ENCODE measurements at places on chromosomes 16 and 17.
A peak's percentile ranks its signal among the peaks of the same experiment; 100 is the strongest.

- DNase-seq, result no peak
Measured at GRCh38 chr16:12252616-12253015, 276.1 kb downstream of the SNX29 start.

GRCh38 chr16:3012828-3013420 lies at the start of gene CLDN9:
Gene CLDN9 (plus strand): TSS chr16:3012923. CDS start chr16:3013363, 440 bp downstream.
- DNase-seq, result no peak

DNA sequence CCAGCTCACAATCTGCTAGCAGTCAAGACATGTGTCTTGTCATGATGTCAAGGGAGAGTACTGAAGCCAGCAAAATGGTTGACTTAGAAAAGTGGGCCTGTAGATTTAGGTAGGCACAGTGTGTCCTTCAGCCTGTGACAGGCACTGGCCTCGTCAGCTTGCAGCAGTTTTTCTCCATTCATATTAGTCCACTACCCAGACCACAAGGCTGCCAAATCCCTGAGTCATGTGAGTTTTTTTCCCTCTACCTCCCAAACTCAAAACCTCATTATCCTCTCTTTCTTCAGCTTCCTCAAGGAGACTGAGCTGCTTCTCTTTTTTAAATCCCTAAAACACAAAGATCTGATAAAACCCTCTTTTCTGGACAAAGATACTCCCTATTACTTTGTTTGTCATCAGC lies 102.6 kb upstream of the HS3ST3A1 start:
- DNase-seq, result no peak

DNA sequence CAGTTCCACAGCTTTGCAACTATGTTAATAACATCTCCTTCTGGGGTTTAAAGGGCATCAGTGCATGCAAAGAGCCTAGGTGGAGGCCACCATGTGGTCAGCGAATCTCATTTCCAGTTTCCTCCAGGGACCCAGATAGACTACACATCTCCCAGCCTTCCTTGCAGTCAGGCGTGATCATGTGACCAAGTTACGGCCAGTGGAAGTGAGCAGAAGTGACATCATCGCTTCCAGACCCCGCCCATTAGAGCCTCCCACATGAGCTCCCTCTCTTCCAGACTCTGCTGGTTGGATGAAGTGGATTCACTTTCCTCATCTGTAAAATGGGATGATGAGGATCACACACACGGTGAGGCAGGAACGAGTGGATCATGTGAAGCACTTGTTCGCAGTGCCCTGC lies 27.4 kb upstream of the KDM8 start:
- DNase-seq, result no peak

DNA sequence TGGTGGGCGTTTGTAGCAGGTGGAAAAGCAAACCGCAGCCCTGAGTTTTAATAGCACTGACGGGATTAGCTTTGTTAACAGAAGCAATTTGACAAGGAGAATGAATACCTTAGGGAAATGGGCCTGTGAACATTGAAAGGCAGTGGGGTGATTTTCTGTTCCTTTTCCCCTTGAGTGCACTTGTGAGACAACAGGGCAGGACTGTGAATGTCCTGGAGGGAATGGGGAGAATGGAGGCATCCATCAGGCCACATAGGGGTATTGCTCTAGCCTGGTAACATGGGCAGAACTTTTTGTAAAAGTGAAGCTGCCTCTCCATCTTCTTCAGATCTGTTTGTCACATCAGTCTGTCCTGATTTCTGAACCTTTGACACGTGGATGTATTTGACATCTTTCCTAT lies 26.2 kb downstream of the USP43 start:
- no peak for DNase-seq

- DNase-seq, result no peak
Measured at GRCh38 chr16:10881479-10882030, 4.6 kb downstream of the CIITA start.

GRCh38 chr16:6803176-6803575 lies 529.5 kb upstream of the RBFOX1 start:
- peak; percentile 17 for DNase-seq

DNA sequence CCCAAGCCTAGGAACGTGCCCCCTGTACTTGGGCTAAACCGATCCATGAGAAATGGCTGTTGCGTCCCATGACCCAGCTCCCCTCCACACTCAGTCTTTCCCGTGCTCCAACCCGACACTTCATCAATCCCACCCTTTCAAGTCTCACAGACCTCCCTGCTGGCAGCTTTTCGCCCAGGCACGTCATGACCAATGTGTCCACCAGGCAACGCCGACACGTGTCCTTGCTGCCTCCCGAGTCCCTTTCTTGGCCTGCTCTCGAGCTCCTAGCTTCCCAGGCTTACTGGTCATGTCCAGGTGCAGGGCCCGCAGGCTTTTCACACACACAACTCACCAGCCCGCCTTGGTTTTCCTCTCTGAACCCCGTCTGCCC lies 12.2 kb downstream of the MNT start:
- no peak for DNase-seq

DNA sequence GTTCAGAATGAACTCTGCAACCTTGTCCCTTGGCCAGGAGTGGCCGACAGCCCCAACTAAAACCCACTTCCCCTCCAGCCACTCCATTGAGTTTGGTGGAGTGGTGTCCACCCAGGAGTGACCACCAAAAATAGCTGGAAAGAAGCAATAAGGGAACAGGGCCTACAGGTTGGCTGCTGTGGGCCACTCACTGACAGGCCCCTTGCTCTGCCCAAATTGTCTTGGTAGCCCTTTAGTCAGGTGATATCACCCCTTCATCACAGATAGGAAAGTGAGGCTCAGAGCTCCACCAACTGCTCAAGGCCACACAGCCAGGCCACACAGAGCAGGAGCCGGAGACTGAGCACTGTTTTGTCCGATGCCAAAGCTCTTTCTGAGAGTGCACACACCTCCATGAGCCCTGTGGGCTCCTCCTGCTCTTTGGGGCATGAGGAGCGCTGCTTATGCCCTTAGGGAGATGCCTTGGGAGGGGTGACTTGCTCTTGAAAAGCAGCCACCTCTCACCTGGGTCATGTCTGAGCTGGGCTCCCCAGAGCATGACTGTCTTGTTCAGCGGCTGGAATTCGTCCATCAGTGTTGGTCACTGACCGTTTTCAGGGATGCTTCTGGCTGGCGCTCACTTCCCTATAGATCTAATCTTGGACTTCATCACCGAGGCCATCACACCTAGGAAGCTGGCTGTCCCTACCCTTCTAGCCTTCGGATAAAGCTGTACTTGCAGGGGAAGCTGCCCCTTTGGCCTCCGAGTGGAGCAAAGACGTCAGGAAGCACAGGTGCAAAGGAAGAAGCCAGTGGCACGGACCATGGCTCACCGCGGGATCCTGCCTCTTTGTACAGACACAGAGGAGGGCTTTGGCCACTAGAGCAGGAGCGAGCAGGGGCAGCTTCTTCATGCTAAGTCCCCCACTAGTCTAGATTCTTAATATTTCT lies 186.0 kb upstream of the ZNF469 start:
- no peak for DNase-seq

DNA sequence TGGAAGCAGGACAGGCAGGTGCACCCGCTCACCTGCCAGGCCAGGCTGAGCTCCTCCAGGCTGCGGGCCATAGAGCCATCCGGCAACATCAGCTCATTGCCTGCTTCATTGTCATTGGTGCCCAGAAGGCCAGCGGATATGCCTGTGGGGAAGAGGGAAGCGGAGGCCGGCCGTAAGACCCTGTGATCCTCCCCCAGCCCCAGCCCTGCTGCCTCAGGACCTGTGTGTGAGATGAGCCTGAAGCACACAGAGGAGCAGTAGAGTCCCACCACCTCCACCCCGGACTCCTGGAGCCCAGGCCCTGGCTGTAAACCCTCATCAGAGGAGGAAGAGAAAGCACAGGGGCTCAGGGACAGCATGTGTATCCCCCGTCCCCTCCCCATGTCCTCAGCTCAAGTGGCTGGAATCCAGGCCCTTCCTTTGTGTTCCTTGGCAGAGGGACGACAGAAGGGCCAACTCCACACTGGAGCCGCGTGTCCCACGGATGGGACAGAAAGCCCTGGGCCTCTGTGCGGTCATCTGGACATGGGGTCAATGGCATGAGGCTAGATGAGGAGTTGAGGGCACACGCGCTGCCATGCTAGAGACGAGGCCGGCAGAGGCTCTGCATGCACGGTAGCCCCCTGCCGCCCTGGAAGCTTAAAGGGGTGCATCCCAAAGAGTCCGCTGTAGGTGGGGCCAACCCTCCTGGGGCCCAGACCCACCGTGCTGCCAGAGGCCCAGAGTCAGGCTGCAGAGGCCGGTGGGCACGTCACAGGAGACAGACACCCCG lies 39.1 kb downstream of the RMI2 start:
- no peak for DNase-seq

DNA sequence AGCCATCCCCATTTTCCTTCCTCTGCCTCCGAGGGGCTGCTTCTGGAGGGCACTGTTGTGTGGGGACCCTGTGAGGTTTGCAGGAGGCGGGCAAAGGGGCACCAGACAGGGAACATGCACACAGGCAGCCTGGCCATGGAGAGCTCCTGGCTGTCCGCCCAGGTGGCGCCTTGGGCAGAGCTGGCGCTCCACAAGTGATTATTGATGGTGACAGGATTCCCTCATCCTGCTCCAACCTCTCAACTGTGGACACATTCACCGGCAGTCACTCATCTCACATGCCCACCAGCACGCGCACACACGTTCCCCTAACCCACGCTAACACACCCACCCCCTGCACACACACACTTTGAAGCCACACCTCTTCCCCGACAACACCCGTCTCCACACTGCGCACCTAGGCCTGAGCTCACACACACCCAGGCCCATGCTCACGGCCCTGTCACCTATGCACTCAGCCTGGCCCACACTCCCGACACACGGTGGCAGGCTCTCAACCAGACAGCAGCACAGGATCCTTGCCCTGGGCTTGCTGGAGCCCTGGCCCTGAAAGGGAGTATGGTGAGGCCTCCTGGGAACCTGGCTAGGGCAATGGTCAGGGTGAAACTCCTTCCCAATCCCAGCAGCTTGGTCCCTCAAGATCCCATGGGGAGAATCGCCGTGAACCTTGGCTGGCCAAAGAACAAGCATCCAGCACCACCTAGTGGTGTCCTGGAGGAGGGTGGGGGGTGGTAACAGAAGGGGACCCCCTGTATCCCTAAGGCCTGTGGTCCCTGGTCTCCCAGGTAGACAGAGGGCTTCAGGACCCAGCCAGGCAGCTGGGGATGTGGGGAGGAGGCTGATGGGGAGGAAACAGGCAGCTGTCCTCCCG lies 3.6 kb downstream of the PNMT start:
- DNase-seq, result no peak

DNA sequence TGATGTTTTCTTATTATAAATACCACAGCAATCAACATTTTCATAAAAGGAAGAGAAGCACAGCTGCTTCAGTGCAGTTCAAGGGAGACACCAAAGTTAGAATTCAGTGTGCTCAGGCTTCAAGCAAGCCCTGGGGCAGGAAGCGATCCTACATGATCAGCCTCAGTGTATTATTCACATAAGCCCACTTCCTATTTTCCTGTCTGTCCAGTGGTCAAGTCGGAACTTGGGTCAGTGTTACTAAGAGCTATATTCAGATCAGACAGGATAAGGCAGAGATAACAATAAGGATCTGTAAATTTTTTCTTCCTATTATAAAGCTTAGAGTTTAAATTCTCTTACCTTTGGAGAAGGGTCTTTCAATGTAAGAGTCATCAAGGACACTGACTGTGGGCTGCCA lies 12.9 kb downstream of the HEATR6 start:
- no peak for DNase-seq

DNA sequence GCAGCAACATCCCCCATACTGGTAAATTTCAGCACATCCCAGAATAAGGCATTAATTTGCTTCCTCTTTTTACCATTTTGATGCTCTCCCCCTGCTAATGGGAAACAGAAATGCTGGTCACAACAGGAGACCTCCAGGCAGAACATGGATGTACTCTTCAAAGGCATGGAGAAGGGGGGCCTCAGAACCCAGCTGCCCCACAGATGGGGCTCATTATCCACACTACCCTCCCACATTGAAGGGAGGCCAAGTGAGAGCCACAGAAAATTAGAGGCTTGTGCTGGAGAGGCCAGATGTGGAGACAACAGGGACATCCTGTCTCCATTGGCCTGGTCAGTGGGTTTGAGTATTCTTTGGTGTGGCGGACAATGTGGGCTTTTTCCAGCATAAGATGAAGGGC lies 150.1 kb upstream of the CDH11 start:
- DNase-seq, result no peak

GRCh38 chr17:64073771-64074703 lies 53.6 kb upstream of the ICAM2 start:
- no peak for DNase-seq

DNA sequence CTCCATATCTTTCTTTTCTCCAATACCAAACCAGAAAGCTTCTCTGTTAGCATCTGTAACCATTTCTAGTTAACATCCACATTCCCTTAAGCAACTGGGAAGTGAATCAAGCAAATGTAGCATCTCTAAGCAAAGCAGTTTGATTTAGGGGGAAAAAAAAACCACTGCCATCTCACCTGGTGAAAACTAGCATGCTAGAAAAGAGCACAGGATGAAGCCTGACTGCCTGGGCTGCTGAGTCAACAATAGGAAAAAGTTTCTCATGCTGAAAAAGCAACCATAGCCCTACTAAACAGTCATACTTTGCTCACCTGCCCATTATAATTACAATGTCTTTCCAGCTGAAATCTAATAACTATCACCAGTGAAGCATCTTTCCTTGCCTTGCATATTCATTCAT lies 139.3 kb downstream of the ANKFN1 start:
- no peak for DNase-seq

DNA sequence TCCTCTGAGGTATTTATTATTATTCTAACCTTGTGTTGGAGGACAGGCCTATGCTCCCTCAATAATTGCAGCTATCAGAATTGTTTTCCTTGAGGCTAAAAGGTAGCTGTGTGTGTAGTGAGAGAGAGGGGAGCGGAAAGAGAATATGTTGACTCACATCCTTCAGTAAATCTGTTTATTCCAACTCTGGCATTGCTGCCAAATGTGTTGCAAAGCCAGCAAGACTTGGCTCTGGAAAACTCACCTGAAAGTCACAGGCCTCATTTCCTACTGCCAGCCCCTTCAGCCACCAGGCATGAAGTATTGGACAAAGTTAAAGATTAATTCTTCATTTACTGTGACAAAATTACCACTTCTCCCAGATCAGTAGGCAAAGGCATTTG lies 9.6 kb downstream of the CA10 start:
- peak; percentile 96 for DNase-seq

DNA sequence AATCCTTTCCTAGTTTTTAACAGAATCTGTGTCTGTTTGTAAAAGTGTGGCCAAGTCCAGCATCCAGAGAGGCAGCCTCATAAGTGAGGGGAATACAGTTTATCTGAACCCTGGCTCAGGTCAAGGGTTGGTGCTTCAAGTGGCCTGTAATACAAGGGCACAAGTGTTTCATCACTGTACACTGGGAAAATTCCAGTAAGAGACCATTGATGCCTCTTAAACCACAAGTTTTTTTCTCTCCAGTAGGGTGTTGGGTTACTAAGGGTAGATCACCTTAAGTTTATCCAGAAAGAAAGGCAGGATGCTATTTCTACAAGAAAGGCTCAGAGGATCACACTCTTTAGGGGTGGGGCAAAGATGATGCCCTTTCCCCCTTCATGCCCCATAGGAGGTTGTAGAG lies 96.7 kb downstream of the CDYL2 start:
- DNase-seq, result no peak

GRCh38 chr17:8149419-8150193 lies 2.6 kb downstream of the PER1 start:
- no peak for DNase-seq

GRCh38 chr17:64706224-64707049 lies 44.3 kb upstream of the SMURF2 start:
- DNase-seq, result no peak
